CD14-positive monocyte (primary cell): ENCODE measurements at places on chromosomes 2 and 18. TPM values are rescaled to one million over a fixed set of nuclear protein-coding genes. Genes with fewer than 3 reads are reported as not detected.
A peak's percentile ranks its signal among the peaks of the same experiment; 100 is the strongest.

GRCh38 chr18:45551142-45551815 lies 64.0 kb upstream of the SLC14A2 start:
- H3K4me3 ChIP-seq, result no peak overlapping the region
- DNase-seq, result peak; percentile 27
- no peaks in the 10 kb centered on the region for H3K36me3 ChIP-seq
- H3K27me3 ChIP-seq, result no peaks in the 10 kb centered on the region

- no peak overlapping the region for H3K27ac ChIP-seq
- no peaks in the 10 kb centered on the region for H3K36me3 ChIP-seq
- no peaks in the 10 kb centered on the region for H3K27me3 ChIP-seq
- no peaks in the 10 kb centered on the region for H3K4me1 ChIP-seq
- H3K4me3 ChIP-seq, result no peak overlapping the region
- DNase-seq, result no peak
Measured at GRCh38 chr2:180787330-180787729, 193.1 kb upstream of the UBE2E3 start.

GRCh38 chr2:170680172-170680941 lies 34.8 kb upstream of the SP5 start:
- no peaks in the 10 kb centered on the region for H3K27me3 ChIP-seq
- no peaks in the 10 kb centered on the region for H3K4me1 ChIP-seq
- H3K36me3 ChIP-seq, result no peaks in the 10 kb centered on the region

DNA sequence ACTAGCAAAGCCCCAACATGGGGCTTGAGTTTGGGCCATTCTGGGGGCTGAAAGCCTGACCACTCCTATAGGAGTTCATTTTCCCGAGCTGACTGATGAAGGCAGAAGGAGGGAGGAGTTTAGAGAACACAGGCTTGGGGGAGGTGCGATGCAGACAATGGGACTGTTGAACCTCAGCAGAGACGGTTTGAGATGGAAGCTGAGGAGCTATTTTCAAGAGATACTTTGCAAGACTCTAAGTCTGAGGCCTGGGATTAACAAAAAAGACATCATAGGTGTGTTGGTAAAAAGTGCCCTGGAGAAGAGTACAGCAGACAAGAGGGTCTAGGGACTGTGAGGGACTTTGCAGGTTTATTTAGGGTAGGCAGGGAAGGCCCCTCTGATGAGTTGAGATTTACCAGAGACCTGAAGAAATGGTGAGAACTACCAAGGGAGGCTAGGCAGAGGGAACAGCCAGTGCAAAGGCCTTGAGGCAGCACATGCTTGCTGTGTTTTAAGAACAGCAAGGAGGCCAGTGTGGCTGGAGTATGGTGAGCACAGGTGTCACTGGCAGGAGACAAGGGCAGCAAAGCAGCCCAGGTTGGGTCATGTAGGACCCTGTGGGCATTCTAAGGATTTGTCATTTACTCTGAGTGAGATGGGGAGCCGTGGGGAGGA lies 31.6 kb downstream of the PCBP1 start:
- no peak for DNase-seq
- H3K4me1 ChIP-seq, result peaks cover 52% of the 10 kb centered on the region
- no peak overlapping the region for H3K27ac ChIP-seq
- no peaks in the 10 kb centered on the region for H3K36me3 ChIP-seq

- H3K4me1 ChIP-seq, result no peaks in the 10 kb centered on the region
- no peak overlapping the region for H3K27ac ChIP-seq
- no peaks in the 10 kb centered on the region for H3K36me3 ChIP-seq
- DNase-seq, result no peak
- H3K27me3 ChIP-seq, result no peaks in the 10 kb centered on the region
Measured at GRCh38 chr2:59458800-59459199, 1094.7 kb downstream of the BCL11A start.

DNA sequence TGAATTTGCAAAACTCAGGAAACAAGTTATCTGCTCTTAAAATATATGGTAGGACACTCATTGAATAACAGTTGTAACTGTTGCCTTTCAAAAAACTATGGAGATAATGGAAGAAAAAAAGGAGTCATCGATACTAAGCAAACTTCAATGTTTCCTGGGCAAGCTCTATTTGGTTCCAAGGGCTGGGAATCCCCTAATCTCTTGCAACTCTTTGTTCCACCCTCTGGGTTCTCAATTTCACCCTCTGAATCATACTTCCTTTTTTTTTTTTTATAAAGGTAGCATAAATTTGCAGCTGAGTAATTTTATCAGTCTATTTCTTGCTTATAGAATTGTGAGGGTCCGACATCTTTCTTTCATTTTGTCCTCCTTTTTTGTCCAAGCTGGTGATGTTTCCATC lies 36.7 kb downstream of the SLC9A4 start:
- peaks cover 30% of the 10 kb centered on the region for H3K4me1 ChIP-seq
- H3K27ac ChIP-seq, result no peak overlapping the region
- peak; percentile 91 for DNase-seq
- H3K36me3 ChIP-seq, result no peaks in the 10 kb centered on the region
- H3K4me3 ChIP-seq, result no peak overlapping the region

DNA sequence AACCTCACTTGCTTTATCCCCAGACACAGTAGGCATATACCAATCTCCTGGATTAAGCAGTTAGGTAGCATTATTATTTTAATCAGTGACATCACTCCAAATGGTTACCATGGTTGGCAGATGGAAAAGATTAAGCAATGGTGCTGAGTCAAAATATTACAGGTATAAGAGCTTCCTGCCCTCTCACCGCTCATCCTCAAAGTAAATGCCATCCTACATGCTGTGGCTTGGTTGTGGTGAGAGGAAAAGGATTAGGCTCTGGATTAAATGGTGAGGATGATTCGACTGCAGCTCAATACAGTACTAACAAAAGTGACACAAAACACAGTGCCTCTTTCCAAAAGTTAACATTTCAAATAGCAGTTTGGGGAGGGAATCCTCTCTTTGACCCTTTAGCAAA lies 108.9 kb upstream of the ACAA2 start:
- no peak overlapping the region for H3K4me3 ChIP-seq
- peaks cover 6% of the 10 kb centered on the region for H3K27me3 ChIP-seq
- DNase-seq, result no peak
- H3K4me1 ChIP-seq, result no peaks in the 10 kb centered on the region

DNA sequence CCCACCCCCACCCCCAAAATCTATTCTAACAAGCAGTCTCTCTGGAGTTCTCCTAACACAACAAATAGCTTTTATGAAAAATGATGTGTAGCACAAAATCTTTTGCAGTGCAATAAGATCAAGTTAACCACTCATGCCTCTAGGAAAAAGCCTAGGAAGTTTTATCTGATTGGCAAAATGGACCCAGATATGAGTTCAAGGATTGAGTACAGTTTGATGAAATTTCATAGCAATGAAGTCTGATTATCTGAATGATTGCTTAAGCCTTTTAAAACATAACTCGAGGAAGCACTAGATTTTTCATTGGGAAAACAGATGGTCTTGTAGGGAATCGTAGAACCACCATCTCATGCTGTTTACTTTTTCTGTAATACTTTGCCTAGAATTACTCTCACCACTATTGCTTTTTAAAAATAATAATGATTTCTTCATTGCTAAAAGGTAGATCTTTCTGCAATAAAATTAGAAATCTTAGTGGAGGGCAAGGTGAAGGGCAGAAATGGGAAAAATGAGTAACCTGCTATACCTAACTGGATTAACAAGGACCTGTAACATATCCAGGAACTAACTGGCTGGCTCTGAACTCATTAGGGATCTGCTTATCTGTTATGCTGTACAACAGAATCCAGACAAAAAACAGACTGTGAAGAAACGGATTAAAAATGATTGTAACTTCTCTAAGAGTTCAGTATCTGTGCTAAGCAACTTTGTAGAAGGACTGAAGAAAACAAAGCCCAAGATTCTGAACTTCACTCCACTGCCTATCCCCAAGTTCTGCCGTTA lies 73.7 kb upstream of the ETAA1 start:
- H3K4me3 ChIP-seq, result no peak overlapping the region
- H3K4me1 ChIP-seq, result no peaks in the 10 kb centered on the region
- H3K27ac ChIP-seq, result no peak overlapping the region
- DNase-seq, result no peak

DNA sequence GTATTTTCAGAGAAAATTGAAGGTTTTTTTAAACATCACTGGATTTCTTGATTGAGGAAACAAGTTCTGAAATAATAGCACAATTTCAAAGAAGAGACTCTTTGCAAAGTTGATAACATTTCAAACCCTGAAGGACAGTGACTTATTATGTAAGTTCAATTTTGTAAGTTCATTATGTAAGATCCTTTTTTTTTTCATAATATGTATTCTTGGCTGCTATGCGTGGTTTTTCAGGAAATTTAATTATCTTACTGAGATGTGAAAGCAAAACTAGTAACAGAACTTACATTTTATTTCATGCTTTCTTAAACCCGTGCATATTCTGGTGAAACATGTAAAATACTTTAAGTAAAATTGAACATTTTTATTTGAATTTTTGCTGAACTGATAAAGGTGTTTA lies 65.4 kb downstream of the RIF1 start:
- H3K27me3 ChIP-seq, result no peaks in the 10 kb centered on the region
- peak; percentile 7 for DNase-seq
- H3K4me3 ChIP-seq, result peak overlapping the region; percentile 45
- peaks cover 38% of the 10 kb centered on the region for H3K36me3 ChIP-seq
- H3K27ac ChIP-seq, result no peak overlapping the region

DNA sequence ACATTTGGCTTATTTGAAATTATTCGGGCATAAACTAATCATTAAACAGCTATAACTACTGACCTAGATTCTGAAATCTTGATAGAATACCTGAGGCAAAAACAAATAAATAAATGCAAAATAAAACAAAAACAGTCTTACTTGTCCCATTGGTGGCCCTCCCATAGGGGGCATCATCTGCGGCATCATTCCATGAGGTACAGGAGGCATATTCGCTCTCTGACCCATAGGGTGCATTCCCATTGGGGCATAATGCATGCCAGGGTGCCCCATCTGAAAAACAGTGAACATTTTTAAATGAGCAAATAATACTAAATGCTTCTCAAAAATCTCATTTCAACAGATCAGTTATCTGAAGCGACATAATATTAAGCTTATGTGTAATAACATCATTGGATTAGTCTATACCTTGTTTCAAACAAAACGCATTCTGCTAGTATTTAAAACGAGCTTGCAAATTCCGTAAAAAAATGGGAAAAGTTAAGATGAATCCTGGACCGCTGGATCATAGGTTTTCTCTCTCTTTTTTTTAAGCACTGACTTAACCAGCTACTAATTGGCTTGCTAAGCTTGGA lies 1.3 kb downstream of the PRPF40A start:
- peak overlapping the region; percentile 96 for H3K4me3 ChIP-seq
- peaks cover 48% of the 10 kb centered on the region for H3K36me3 ChIP-seq
- no peak overlapping the region for H3K27ac ChIP-seq
- no peaks in the 10 kb centered on the region for H3K27me3 ChIP-seq

GRCh38 chr2:146530886-146531285 lies 1313.9 kb upstream of the ACVR2A start:
- no peak overlapping the region for H3K4me3 ChIP-seq
- no peak for DNase-seq
- no peak overlapping the region for H3K27ac ChIP-seq
- no peaks in the 10 kb centered on the region for H3K4me1 ChIP-seq
- H3K36me3 ChIP-seq, result no peaks in the 10 kb centered on the region

DNA sequence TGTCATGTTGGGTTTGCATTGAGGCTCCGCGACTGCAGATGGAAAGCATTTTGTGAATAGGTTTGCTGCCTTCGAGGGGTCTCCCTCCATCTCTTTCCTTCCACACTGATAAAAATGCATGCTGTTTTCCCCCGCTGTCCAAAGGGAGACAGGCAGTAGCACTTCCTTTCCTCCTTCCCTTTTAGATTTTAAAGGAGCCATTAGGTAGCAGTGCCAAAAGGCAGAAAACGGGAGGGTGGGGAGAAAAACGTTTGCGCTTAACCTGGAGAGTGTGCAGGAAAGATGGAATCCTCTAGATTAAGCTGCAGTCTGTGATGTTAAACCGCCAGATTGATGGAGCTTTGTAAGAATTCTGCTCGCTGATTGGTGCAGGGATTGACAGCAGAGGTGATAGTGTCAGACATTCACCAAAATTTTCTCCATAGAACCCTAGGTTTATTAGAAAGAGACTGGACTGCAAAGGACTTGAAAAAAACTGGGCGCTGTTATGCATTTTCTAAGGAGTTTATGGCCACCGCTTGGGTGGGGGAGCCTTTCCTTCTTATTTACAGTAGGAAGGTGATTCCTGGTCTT lies 688 bp downstream of the MAPRE2 start:
- peaks cover 88% of the 10 kb centered on the region for H3K4me1 ChIP-seq
- DNase-seq, result no peak

DNA sequence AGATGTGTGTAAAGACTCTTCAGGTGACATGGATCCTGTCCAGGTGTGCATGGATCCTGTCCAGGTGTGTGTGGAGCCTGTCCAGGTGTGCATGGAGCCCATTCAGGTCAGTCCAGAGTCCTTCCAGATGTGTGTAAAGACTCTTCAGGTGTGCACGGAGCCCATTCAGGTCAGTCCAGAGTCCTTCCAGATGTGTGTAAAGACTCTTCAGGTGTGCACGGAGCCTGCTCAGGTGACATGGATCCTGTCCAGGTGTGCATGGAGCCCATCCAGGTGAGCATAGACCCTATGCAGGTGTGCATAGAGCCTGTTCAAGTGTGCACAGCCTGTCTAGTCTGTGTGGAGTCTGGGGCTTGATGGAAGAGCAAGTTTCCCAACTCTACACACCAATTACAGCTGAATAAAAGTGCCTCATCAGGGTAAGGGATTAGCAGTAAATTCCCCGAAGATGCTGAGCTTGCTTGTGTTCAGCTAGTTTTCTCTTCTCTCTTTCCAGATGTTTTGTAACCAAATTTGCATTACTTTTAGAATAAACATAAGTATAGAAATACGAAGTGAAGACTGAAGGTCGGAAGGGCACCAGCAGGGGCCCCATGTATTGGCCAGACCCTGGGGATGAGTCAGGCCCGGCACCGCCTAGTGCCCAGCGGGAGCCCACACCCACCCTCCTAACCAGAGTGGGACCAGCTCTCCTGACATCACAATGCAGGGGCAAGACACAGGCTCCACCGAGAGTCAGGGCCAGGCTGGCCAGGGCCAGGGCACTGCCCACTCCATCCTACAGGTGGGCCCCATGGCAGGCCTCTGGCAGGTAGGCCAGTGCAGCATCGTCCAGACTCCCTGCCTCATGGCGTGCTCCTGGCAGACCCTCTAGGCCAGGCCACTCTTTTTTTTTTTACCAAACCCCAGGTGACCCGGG lies 38.6 kb upstream of the GPC1 start:
- H3K4me1 ChIP-seq, result no peaks in the 10 kb centered on the region
- H3K27ac ChIP-seq, result no peak overlapping the region
- no peak for DNase-seq

- no peak overlapping the region for H3K4me3 ChIP-seq
- H3K4me1 ChIP-seq, result no peaks in the 10 kb centered on the region
- H3K27me3 ChIP-seq, result no peaks in the 10 kb centered on the region
Measured at GRCh38 chr2:15359716-15360531, 201.2 kb downstream of the NBAS start.

CRYBA2 gene
- polyA plus RNA-seq, result not detected in 2 replicates

ARHGAP28 gene
- not detected for polyA plus RNA-seq
